Neuronal stem cell (in vitro differentiated cells): ENCODE measurements at places on chromosomes 4 and X.

GRCh38 chr4:150794706-150795105, 212.8 kb downstream of the MAB21L2 start:
- DNase-seq: no peak

DNA sequence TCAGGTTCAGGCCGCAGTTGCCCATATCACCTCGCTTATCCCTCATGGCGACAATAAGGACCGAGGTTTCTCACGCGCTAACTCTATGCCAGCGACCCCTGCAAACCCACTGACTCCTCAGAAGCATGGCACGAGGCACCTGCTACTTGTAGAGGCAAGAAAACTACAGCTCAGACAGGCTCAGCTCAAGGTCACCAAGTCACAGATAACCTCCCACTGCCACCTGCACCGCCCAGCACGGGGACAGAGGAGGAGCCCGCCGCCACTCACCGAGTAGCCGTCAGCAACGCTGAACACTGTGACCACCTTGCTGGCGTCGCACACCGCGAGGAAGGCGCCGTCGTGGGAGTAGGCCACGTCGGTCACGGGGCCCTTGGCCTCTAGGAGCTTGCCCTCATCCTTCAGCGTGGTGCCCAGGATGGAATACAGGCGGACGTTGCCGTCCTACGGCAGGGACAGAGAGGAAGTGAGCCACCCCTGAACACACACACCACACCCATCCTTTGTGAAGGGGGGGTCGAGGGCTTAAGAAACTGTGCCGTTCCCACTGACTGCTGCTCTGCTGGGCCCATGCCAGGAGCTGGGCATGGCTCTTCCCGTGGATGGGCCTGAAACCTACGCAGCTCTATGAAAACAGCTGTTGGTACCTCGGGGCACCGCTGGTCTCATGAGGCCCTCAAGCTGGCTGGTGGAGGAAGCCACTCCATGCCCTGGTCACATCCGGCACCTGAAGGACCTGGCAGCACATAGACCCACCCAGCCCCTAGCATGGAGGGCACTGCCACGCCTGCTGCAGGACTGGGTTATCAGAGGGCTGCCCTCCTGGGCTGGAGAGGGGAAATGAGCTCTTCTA, 38.9 kb downstream of the WDR1 start:
- no peak for DNase-seq

DNA sequence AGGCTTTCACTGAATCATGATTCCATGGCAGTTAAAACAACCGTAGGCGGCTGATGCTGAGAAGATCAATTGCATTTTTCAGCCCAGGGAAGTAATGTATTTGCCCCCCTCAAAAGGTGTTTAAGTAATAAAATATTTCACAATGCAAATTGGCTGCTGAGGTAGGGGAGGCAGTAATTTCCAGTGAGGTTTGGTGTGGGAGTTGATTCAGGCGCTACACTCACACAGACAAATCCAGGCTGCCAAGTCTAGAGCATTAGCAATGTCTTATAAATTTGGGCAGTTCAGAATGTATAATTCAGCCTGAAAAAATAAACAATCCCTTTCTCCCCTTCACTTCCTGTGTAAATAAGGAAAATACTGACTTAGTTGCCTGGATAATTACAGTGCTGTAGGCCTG, 461.7 kb downstream of the IDS start:
- no peak for DNase-seq

DNA sequence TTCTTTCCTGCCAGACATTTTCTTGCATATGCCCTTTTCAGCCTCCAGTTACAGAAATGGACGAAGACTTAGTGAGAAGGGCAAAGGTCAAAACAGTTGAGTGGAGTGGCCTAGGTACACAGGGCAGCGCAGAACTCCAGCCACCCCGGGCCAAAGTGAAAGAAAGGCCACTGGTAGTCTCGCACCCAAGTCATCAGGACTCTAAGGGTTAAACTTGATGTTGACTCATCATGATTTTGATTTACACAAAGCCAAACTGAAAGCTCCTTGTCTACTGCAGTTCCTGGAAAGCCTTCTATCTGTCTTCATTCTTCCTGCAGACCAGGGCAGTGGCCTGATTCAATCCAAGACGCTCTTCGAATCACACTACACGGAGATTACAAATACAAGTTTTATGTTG, 2.6 kb upstream of the IL13RA1 start:
- DNase-seq: no peak

- no peak for DNase-seq
Measured at GRCh38 chrX:64205441-64205734, at the start of gene AMER1. Gene AMER1 (minus strand): TSS chrX:64205708. CDS start chrX:64193286, 12,422 bp downstream.

- no peak for DNase-seq
Measured at GRCh38 chr4:179268791-179269190, 1826.6 kb upstream of the AGA start.

DNA sequence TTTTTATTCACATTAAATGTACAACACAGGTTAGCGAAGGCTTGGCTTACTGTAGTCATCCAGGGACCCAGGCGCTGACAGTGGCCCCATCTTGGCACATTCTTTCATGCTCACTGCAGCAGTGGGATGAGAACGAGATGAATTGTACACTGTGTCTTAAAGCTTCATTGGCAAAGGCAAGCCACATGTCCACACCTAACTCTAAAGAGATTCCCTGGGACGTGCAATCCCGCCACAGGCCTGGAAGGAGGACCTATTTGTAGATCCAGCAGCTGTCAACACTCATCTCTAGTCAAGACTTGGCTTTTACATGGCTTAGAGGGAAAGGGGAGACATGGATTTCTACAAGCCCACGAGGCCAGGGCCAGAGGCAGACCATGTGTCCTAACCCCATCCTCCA, 16.1 kb upstream of the CXCR3 start:
- DNase-seq: no peak

DNA sequence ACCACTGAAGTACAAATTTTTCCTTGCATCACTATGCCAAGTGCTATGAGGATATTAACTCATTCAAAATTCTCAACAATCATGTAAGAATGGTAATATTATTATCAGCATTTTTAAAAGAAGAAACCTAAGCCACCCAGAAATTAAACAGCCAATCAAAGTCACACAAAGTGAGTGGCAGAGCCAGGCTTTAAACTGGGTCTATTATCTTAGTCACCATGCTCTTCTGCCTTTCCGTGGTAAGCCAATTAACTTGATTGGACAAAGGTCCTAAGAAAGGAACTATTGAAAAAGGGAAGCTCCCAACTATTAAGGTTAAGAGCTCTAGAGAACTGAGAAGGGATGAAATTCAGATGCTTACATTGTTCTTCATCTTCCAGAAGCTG, 111.5 kb downstream of the ASB9 start:
- no peak for DNase-seq

DNA sequence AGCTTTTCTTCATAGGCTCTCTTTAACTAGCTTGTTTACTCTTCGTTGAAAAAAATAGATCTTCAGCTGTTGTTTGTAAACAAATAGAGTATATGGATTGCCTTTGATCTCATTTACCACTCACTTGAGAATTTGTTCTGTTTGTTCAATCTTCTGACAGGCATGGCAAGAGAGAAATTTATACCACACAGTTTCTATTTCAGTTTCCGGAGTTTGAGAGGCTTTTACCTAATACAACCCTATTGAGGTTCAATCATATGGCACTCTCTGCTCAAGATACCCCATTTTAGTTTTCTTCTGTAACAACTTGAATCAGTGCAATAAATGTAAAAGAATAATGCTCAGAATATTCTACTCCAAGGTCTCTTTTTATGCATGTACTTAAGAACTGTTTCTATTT, 148.0 kb downstream of the EMCN start:
- no peak for DNase-seq

DNA sequence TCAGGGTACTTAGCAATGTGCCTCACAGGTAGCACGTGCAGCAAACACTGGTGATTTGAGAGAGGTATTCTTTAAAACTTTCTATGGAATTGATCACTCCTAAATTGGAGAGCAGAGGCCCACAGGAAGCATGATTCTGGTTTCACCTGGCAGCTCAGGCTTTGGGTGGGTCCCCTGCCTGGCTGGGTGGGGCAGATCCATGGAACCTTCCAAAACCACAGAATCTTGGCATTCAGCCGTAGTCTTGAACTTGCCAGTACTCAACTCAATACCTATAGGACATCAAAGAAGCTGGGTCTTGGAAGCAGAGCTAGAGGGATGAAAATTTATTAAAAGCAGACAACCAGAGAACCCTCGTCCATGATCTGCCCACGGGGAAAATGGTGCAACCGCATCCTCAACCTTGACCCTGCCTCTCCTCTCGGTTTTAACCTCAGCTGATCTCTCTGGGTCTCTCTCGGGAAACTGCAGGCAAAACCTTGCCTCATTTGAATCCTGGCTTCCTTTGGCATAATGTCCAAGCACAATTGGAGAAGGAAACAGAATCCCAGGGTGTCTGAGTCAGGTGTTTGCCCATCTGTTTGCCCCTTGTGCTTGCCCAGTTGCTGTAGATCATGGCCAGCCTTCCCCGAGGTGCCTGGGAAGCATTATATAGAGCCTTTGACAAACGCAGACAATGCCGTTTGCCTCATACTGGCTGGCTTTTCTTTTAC, 22.9 kb downstream of the OTOP1 start:
- no peak for DNase-seq

GRCh38 chrX:54178100-54178940, 4.7 kb downstream of the FAM120C start:
- no peak for DNase-seq

DNA sequence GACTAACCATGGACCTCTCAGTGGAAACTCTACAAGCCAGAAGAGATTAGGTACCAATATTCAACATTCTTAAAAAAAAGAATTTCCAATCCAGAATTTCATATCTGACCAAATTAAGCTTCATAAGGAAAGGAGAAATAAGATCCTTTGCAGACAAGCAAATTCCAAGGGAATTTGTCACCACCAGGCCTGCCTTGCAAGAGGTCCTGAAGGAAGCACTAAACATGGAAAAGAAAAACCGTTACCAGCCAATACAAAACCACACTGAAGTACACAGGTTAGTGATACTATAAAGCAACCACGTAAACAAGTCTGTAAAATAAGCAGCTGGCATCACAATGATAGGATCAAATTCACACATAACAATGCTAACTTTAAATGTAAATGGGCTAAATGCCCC, 156.6 kb downstream of the FAM13A start:
- no peak for DNase-seq

DNA sequence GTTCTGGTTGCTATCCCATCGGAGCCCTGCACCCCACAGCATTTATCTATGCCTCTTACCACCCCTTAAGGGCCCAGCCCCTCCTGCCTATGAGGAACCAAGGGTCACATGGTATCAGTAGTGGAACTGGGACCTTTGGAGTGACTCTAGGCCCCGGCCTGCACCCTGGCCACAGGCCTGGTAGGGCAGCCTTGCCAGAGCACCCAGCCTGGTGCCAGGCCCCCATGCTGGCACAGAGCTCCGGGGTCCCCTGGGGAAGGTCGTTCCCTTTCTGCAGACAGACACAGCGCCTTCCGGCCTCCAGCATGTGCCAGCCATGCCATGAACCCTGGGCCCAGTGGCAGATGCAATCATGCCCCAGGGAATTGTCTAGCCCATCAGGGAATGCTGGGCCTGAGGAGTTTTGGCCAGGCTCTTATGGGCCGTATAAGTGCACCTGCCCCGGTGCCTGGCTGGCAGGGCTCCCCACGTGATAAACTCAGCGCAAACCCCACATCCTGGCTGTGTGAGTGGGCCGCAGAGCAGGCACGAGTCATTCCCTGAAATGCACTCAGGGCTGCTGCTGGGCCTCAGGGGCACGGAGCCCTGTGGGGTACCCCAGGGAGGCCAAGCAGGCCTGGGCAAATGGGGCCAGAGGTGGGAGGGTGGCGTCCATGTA, 19.8 kb upstream of the ADD1 start:
- no peak for DNase-seq

DNA sequence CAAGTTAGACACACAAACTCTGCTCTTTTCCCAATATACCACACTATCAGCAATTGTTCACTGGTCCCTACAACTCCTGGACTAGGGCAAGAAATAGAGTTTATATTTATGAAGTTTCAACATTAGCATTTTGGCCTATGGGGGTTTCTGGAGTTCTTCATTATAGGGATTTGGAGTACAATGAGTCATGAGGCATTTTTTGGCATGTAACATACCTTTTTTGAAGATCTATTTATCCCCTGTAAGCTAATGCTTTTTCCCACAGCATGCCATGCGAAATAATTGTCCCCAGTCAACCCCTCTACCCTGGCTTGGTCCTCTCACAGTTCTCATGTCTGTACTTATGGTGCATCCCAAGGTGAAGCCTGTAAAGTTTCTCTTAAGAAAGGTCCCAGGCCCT, 36.7 kb upstream of the EDA2R start:
- DNase-seq: no peak

DNA sequence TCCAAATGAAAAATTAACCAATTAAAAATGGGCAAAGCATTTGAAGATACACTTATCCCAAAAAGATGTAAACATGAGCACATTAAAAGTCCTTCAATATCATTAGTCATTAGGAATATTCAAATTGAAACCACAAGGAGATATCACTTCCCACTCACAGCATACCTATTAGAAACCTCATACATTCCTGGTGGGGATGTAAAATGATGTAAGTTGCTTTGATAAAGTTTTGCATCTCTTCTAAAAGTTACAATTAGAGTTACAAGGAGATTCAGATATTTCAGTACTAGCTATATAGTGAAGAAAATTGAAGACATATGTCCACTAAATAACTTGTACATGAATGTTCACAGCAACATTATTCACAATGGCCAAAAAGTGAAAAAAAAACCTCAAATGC, 1109.3 kb upstream of the LCORL start:
- DNase-seq: no peak

- no peak for DNase-seq
Measured at GRCh38 chr4:157293673-157294072, 73.1 kb downstream of the GRIA2 start.

- no peak for DNase-seq
Measured at GRCh38 chrX:108022491-108023089, 22.3 kb upstream of the VSIG1 start.

- DNase-seq: no peak
Measured at GRCh38 chr4:101555341-101555880, 208.1 kb upstream of the PPP3CA start.

GRCh38 chr4:73259571-73260090, 1.0 kb upstream of the ANKRD17 start:
- no peak for DNase-seq

DNA sequence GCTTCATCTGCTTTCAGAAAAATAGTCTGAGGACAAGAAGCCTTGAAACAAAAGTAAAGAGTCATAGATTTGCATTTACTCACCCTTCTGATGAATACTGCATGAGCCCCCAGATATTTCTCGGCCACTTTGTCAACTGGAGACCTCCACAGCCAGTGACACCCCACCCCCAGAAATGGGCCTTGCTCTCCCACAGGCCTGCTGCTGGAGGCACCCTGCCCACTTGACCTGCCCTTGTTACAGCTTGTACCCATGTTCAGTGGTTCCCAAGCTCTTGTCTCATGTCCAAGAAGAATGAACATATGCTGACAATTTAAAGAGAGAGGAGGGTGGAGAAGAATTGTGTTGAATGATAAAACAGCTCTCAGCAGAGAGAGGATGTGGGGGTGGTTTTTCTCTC, 225.1 kb downstream of the DCAF12L2 start:
- no peak for DNase-seq

- DNase-seq: no peak
Measured at GRCh38 chr4:88102026-88102425, 56.4 kb downstream of the ABCG2 start.

GRCh38 chr4:149112109-149112508, 669.9 kb upstream of the NR3C2 start:
- DNase-seq: no peak
